NB4 (cell line): ENCODE measurements at places on chromosomes 2 and 18.
A peak's percentile ranks its signal among the peaks of the same experiment; 100 is the strongest.

- no peak for DNase-seq
These were observed 90.6 kb upstream of the CCDC141 start for GRCh38 chr2:179140571-179140970.

DNA sequence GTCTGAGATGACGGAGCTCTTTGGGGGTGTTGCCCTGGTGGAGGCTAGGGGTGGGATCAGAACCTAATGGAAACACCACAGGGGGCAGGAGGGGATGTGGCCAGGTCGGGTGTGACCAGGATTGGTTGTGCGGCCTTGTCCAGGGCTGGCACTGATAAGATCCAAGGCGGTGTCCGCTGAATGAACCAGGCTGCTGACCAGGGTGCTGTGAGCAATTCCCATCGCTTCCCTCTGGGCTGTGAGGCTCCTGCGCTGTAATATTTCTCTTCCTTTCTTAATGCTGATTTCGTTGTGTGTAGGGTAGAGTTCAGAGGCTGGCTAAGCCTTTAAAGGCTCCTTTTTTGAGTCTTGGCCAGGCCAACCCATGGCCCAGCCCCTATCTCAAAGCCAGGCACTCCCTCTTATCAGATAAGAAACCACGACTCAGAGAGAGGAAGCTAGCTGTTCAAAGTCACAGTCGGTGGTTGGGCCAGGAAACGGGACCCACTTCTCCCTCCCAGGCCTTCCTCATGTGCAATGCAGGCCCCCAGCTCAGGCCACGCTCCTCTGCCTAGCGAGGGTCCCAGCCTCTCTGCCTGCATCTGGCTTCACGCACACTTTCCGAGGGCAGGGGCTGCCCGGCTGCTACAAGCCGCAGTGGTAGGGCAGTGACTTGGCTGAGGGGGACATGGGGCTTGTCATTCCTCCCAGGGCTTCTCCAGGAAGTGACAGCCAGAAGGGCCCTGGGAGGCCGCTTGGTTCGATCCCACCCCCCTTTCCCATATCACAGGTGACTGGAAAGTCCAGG is 26.0 kb upstream of the FOSL2 start:
- DNase-seq = peak; percentile 98

GRCh38 chr2:125874564-125874963 is 781.4 kb upstream of the GYPC start:
- no peak for DNase-seq

DNA sequence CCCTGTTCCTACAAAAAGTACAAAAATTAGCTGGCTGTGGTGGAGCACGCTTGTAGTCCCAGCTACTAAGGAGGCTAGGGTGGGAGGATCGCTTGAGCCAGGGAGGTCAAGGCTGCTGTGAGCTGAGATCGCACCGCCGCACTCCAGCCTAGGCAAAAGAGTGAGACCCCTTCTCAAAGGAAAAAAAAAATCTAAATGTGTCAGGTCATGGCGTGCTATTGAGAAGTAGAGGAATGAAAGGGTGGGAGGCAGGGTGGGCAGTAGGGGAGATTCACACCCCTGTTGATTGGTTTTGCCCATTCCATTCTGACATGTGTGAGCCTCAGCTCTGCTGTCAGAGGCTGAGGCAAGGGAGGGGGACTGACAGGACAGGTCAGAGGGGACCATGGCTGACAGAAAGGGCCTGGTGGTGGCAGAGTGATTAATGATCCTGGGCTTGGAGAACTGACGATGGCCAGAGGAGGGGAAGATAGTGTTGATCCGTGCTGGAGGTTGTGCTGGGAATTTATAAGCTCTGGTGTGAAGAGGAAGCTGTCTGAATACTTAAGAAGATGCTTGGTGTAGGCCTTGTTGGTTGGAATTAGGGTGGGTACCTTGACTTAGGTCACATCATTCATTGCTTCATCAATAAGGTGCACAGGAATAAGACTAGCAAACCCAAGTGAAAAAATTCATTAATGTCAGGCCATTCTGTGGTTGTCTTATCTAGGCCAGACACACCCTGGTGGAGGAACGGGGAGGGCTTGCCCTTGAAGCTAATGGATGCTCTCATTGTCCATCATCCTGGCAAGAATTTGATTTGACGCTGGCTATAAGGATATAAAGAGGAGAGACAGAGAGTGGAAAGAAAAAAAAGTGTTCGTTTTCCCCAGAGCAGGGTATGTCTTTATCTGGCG is 19.1 kb upstream of the SMARCAL1 start:
- no peak for DNase-seq

DNA sequence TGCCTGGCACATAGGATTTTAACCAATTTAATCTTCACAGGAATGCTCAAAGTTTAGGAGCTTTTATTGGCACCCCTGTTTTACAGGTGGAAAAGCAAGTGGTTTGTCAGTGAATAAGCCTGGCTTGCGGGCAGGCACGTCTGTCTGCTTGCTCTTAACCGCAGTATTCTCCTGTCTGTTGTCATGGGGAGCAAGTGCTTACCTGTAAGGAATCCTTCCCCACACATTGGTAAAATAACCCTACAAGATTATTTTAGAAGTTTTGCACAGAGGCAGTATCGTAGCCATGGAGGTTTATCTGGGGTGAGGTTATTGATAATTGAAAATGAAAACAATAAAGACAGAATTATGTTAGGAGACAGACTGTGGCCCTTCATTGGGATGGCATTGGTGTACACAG is 174.9 kb downstream of the AGAP1 start:
- DNase-seq = no peak

GRCh38 chr2:121696410-121696930 is 40.2 kb downstream of the NIFK start:
- DNase-seq = no peak

- DNase-seq = no peak
These were observed 1261.7 kb downstream of the DSC3 start for GRCh38 chr18:29780816-29781215.

DNA sequence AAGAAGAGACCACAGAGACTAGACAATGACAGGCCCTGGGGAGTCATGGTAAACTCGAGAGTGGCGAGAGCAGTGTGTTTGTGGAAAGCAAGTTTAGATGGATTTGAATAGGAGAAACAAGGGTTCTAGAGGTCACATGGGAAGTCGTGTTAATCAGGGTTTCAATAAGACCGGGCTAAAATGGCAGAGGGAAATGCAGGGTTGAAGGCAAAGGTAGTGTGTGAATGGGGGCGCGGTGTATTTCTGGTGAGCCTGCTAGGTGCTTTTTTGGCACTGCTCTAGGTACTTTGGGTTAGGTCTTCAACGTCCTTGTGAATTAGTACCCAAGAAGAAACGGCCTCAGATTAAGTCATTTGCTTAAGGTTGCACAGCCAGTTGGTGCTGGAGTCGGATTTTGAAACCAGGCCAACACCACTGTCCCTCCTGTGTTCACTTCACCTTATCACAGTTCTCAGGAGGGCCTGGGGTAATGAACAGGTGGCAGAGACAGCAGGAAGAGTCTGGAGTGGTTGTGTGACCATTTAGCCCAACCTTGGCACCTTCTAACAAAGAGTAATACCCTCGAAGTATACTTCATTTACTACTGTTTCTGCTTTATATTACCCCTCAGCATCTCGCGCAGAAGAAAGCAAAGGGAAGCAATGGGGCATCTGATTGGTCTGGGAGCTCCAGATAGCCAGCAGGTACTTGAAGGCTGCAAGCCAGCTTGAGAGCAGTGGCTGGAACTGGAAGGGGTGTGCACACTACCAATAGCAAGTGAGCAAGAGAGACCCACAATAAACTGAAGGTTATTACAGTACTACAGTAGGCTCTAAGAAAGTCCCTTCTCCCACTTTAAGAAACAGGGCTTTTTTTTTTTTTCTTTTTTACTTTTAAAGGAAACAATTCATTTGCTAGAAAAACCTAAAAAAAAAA is 33.4 kb upstream of the GAREM2 start:
- peak; percentile 20 for DNase-seq

DNA sequence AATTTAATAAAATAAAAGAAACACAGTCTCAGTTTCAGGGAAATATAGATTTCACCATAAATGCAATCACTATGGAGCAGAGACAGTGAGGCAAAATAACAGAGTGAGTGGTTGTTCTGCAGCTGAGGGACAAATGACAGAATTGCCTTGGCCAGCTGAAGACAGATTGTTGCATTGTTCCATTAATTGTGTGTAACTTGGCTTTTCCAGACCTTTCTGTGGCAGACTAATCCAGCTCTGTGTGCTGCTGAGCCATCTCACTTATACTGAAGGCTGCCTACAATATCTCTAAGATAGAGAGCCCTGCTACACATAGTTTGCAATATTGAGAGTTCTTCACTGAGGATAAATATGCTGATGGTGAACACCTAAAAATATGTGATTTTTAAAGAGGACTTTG is 11.5 kb downstream of the LRRTM1 start:
- DNase-seq = no peak

GRCh38 chr18:56455141-56455540 is 183.3 kb downstream of the TXNL1 start:
- DNase-seq = no peak

- no peak for DNase-seq
These were observed 28.8 kb downstream of the INPP5D start for GRCh38 chr2:233088972-233089345.

DNA sequence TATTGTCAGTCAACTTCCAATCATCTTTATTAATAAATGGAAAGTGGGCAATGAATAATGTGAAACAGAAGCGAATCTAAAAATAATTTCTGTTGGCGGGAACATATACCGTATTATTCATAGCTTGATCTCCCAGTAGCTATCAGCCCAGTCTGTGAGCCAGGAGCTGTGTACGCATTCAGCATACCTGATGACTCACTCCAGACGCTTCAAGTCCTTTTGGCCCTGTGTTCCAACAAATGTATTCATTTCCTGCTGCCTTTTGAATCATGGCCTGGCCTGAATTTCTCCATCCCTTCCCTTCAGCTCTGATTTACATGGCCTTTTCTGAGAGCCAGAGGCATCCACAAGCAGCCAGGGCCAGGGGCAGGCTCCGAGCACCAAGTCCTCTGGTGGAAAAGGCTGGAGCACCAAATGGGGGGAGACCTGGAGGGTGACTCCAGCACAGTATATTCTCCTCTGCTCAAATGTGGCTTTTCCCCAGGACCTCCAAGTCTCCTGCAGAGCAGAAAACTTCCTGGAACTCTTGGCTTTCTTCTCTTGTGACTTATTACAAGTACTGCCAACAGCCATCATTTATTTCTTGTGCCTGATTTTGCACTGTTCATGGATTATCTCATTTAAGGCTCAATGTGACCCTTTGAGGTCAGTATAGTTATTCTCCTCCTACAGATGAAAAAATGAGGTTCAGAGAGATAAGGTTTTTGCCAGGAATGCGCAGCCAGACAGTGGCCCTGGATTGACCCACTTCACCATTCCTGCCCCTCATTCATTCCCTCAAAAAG is 108.7 kb downstream of the EN1 start:
- no peak for DNase-seq

DNA sequence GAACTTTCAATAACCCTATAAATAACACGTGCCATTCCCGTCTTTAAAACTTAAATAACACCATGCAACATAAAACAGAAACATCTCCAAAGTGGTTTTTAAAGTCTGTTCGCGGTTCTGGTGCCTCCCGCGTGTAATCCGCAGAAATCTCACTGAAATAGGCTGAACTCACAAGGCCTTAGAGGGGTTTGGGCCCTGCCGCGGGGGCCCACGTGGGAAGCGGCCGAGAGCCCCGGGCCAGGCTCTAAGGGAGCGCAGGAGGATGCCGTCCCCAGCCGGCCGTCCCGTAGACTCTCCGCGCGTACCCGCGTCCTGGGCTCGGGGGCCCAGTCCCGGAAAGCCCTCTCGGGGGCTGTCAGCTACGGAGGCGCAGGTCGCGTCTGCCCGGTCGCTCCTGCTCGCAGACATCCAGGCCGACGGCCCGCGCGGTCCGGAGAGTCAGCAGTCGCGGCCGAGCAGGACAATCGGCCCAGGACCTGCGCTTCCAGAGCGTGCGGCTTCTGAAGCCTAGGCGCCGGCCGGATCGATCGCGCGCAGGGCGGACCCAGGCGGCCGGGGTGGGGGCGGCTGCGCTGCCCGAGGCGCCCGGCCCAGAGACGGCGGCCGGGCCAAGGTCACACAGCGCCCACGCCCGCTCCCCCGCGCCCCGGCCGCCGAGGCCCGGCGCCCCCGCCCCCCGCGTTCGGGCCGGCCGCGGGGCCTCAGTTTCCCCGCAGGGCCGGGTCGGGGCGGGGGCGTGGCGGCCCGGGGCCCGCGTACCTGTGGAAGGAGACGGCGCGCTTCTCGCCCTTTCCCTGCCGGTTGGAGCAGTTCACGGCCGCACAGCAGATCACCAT is 558 bp downstream of the THAP4 start:
- peak; percentile 75 for DNase-seq

GRCh38 chr2:70626254-70626990 is 72.8 kb upstream of the TGFA start:
- no peak for DNase-seq

DNA sequence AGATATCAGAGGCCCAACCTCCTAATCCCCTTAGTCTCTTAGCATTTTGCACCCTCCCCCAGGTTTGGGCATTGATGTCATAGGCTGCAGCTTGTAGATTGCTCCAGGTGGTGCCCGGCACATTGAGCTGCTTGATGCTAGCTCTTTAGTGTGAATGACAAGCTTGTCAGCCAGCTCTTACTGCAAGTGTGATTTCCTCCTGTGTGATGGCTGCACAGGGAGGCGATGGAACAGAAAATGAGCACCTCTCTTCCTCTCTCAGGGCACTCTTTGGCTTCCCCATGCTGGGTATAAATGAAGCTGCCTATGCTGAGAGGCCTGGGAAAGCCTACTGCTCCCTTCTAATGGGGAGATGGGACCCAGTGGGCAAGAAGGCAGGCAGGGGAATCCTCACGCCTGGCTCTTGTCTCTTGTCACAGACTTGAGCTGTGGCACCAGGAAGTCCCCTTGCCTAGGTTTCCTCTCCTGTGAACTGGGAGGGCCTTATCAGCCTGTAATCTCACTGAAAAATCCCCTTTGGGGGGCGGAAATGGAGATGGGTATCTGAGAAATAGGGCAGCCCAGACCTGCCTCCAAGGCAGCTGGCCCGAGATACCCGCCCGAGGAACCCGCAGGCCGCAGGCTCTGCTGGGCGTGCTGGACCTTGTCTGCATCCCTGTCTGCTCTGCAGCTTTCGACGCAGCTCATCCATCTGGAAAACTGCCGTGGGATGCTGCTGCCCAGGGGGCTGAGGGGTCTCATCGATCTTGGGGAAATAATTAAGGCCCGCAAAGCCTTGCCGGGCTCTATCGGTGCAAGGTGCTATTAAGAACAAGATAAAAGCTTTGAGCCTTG is 163.5 kb upstream of the CXCR4 start:
- DNase-seq = no peak

DNA sequence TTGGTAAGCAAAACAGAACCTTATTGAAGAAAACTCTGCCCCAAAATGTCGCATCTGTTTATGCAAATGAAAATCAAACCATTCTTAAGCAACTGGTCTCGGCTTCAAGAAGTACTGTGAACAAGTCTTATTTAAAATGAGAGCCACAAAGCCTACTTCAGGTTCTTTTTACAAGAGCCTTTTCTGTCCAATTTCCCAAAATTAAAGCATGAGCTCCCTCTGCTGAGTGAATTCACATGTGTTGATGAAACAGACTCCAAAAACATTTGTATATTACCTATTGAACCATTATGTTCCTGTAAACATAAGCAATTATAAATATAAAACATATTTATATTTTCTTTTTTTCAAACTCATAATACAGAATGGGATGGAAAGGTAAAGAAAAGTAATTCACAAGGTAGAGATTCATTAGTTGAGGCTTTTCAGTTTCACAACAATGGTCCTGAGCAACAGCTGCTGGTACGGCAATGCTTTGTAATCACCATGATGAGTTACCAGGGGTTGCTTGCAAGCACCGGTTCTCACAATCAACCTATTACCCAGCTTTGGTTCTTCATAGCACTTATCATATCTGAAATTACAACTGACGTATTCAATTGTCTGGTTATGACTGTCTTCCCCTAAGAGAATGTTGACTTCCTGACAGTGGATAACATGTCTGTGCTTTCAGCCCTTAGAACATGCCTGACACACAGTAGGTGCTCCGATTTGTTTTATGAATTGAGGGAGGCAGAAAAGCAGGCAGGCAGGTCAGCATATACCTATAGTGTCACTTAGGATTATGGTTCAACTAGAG is 108.4 kb upstream of the BZW1 start:
- DNase-seq = peak; percentile 76
